ENCODE measurements at places on chromosomes 3 and 15.

DNA sequence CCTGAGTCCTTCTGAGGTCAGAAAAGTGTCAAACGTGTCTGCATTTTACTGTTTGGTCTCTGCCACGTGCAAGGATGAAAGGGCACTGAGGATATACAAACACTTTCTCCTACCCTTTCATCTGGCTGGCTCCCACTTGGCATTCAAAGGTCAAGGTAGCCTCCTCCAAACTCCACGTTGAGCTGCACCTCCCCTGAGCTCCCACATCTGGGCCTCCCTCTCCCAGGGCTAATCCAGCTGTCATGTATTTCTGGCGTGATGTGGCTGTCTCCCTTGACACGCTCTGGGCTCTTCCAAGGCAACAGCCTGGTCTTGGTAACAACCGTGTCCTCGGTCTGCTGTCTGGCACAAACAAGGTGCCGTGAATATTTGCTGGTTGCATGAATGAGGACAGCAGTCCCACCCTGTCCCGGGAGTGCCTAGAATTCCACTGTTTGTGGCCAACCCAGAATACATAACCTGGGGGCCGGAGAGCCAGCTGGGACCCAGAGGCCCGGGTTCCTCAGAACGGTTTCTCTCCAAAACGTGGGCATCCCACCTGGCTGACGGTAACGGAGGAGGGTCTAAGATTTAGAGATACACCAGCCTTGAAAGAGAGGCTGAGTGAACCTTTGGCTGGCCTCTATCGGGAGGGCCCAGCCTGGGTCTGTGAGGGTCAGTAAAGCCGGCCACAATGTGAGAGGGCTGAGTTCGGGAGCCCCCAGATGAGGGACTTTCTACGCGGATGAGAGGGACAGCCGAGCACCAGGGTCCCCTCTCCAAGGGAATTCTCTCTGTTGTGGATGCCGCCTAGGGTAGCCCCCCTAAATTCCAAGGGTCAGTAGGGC lies 767 bp downstream of the GLT8D1 start:
- DNase-seq = no peak

- no peak for DNase-seq
Observed at GRCh38 chr3:172170841-172171240, 131.5 kb downstream of the FNDC3B start.

DNA sequence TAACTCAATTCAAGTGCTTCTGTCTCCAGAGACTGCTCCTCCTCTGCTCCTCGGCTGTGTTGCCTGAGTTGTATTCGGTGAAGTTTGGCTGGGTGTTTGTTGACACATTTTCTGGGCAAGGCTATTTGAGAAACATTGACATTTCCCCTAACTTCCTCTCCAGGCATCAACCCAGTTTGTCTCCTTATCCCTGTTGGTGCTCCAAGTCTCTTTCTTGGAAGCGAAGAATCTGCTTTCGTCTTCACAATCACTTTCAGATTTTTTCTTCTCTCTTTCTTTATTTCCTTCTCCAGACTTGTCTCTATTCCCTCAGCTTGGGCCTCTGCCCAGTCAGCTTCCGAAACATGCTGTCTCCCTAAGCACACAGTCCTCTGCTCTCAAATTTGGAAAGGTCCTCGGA lies 84.7 kb downstream of the ETV5 start:
- no peak for DNase-seq

DNA sequence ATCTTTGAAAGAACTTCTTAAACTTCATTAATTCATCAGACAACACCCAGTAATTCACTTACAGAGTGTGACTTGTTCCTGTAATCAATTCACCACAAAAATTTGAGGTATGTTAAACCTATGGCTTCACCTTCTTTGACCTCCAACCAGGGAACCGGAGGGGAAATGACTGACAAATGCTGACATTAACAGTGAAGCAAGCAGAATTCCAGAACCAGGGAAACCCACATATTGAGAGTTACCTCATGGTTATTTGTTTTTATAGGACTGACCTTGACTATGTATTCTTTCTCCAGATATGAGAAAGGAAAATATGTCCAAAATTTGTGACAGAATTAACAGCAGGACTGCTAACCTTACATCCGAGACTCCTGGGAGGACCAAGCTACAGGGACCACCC lies 2.7 kb downstream of the P3H2 start:
- DNase-seq = no peak

GRCh38 chr15:100169615-100170290 lies 172.0 kb downstream of the ADAMTS17 start:
- DNase-seq = no peak

GRCh38 chr3:14462738-14463137 lies 60.3 kb downstream of the SLC6A6 start:
- no peak for DNase-seq

DNA sequence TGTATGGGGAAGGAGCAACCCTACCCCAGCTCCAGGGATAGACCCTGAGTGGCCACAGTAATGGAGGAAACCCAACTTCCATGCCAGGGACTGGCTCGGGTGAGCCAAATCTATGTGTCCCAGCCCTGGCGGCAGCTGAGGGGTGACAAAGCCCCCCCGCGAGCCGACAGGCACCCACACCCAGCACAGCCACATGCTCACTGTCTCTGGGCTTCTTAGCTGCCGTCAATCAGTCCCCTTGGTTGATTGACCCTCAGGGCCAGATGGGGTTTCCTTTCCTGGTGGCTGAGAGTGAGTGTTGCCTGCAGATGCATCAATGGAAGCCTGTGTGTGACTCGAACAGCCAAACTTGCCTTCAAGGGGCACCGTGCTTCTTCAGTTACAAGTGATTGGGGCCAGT lies 2.1 kb upstream of the OCA2 start:
- DNase-seq = no peak

- no peak for DNase-seq
Observed at GRCh38 chr3:87436781-87437543, 160.6 kb upstream of the POU1F1 start.

DNA sequence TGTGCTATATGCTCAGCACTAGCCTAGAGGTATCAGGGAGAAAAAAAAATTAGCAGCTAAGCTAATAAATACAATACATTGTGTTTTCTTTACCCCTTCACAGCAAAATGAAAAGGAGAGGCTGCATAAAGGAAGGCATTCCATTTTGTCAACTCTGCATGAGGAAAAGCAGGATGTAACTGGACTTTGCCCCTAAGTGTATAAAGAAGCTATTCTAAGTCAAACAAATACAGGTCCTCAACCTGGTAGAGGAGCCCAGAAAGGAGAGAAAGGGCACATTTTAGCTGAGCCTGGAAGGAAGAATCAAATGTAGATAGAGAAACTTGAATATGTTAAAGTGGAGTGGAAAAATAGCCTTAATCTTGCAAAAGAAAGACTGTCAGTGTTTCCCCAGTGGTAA lies 89.0 kb upstream of the SPRED1 start:
- DNase-seq = no peak

- DNase-seq = no peak
Observed at GRCh38 chr15:68789091-68789490, 31.6 kb downstream of the ANP32A start.

- no peak for DNase-seq
Observed at GRCh38 chr3:52339612-52340011, 23.5 kb downstream of the DNAH1 start.

- DNase-seq = no peak
Observed at GRCh38 chr15:82854554-82854953, 45.1 kb downstream of the WHAMM start.

GRCh38 chr15:35603301-35603700 lies 57.3 kb upstream of the DPH6 start:
- no peak for DNase-seq

DNA sequence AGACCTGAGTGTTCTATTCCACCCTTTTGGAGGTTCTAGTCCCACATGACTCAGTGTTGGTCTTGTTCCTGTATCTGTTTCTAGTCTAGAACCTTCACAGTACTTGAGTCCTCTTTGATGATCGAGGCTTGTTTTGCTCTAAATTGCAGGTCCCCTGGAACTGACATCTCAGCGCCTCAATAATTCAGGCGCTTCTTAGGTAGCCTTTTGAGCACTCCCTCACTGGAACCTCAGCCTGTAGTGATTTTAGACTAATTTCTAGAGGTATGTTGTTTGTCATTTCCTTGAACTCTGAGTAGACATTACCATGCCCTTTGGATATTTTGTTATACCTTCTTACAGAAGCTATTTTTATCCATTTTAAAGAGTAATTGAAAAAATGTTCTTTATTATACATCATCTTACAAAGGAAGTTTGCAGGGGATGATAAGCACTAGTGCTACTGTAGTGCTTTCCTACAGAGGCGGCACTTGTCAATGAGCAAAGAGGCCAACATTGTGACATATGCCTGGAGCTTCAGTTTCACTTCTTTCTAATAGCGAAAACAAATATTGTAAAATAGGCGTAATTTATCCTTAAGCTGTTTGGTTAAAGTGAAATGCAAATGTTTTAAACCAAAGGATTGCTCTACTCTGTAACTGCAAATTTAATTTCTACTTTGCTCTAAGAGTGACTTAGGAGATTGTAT lies 75.7 kb downstream of the EFL1 start:
- no peak for DNase-seq

- peak; percentile 36 for DNase-seq
Observed at GRCh38 chr15:38683382-38684242, 119.0 kb upstream of the RASGRP1 start.

GRCh38 chr3:180973543-180973942 lies 16.0 kb downstream of the DNAJC19 start:
- DNase-seq = no peak

DNA sequence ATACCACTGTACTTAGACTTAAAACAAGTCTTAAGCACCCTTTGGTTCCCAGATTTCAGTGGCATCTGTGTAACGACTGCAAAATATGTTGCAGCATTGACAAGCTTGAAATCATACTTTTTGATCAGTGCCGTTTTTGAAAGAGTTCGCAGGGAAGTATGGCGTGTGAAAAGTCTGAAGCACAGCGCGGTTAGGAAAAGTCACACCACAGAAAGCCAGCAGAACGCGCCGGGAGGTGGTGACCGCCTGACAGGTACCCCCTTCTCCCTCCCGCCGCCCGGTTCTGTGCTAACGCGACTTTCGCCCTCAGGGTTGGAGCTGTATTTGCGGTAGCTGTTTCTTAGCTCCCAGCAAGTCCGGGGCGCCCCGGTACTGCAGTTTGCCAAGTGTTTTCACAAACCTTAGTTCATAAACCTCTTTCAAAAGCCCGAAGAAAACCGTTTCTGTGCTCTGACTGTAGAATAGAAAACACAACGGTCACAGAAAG lies 481 bp upstream of the CRYBG3 start:
- peak; percentile 13 for DNase-seq

GRCh38 chr15:74170071-74170844 lies 3.3 kb upstream of the ISLR start:
- no peak for DNase-seq

DNA sequence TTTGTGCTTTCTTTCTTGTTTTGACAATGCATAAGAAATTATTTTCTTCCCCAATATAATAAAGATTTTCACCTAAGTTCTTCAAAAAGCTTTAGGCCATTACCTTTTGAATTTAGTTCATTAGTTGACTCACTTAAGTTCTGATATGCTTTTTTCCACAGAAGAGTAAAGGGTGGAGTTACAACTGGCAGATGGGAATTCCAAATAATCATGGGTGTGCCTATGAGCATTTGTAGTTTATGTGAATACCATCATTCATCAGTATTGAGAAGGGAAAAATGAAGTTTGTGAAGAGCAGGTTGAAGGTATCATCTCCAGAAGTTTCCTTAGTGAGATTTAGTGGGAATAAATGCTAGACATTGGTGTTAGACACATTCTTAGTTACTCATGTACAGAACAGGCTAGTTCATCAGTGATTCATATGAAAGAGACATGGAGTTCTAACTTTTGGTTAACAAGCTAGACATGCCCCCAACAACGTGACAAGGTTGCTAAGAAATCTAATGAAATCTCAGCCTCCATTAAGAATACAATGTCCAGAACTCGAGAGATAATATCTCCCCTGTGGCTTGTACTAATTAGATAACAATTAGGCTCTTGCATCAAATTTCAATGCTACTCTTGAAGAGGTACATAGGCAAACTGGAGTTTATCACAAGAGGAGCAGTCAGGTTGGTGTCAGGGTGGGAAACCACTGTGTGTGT lies 16.9 kb upstream of the ALCAM start:
- DNase-seq = no peak

- no peak for DNase-seq
Observed at GRCh38 chr15:42069496-42070278, 24.7 kb downstream of the PLA2G4D start.

DNA sequence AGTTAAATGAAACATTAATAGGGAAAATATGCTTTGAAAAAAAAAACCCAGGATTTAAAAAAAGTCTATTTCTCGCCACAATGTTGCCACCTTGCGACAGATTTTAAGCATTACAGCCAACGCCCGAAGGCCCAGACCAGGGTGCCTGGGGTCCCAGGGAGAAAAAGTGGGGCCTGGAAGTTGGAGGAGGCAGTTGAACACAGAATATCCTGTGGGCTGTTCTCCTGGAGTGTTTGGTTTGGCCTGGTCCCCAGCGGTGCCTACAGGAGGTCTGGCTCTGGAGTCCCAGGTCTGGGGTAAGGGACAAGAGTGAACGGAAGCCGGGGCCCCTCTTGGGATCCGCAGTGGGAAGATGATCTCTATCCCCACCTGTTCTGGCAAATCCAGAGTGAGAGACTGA lies 3.4 kb downstream of the RNU6-1 start:
- DNase-seq = peak; percentile 42

DNA sequence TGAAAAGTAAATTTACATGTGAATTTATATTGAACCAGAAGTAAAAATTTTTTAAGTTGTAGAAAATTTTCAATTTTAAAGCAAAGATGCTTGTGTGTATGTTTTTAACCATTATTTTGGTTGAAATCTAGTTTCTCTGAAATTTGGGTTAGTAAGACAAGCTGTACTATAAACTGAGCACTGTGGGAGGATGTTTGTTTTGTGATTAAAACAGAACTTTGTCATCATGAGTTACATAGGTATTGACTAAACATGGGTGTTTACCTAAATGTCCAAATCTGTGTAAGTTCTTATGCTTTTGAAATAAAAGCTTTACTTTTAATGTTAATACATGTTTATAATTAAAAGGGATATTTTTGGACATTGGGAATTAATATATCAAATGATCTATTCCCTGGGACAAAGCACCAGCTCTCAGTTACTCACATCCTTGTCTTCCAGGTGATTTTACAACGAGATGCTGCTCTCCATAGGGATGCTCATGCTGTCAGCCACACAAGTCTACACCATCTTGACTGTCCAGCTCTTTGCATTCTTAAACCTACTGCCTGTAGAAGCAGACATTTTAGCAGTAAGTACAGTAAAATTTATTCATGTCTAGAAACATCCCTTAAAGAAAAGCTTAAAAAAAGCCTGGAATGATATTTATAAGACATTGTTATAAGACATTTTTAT lies 32.7 kb downstream of the RNF13 start:
- DNase-seq = no peak

DNA sequence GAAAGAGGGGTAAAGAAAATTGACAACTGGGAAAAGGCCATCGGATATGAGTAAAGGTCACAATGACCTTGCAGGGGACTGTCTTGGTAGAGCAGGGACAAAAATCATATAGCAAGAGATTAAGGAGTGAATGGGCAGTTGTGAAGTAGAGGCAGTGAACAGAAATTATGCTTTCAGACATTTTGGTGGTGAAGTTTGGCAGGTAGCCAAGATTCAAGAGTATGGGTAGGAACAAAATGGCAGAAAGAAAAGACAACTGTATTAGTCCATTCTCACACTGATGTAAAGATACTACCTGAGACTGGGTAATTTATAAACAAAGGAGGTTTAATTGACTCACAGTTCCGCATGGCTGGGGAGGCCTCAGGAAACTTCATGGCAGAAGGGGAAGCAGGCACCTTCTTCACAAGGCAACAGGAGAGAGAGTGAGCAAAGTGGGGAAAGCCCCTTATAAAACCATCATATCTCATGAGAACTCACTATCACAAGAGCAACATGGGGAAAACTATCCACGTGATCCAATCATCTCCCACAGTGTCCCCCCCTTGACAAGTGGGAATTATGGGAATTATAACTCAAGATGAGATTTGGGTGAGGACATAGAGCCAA lies 84.0 kb downstream of the CGNL1 start:
- DNase-seq = no peak

- no peak for DNase-seq
Observed at GRCh38 chr3:172803489-172803888, 53.0 kb downstream of the ECT2 start.

Measured in stimulated activated CD4-positive, alpha-beta T cell treated with anti-CD3 and anti-CD28 coated beads, Interleukin-15, amount 100 ng/mL, for 1 hour (primary cell).